Nucleus accumbens (tissue), 56 donors: ENCODE measurements at places on chromosomes 16 and 17.

GRCh38 chr17:6514371-6514770, 42.0 kb downstream of the PITPNM3 start:
- DNase-seq: no peak

DNA sequence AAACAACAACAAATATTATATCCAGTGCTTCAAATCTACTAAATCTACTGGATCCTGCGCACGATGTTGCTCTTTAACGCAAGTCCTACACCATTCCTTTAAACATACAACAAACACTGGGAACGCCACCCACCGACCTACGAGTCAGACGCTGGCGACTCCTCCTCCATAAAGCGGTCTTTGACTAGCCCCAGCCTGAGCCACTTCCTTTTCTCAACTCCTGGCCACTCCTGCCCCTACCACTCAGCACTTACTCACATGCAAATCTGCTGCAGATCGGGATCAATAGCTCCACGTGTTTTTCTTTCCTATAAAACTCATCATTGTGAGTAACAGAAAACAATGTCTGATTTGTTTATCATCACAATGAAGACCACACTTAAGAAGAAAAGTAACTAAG, 32.8 kb upstream of the MNT start:
- DNase-seq: no peak

DNA sequence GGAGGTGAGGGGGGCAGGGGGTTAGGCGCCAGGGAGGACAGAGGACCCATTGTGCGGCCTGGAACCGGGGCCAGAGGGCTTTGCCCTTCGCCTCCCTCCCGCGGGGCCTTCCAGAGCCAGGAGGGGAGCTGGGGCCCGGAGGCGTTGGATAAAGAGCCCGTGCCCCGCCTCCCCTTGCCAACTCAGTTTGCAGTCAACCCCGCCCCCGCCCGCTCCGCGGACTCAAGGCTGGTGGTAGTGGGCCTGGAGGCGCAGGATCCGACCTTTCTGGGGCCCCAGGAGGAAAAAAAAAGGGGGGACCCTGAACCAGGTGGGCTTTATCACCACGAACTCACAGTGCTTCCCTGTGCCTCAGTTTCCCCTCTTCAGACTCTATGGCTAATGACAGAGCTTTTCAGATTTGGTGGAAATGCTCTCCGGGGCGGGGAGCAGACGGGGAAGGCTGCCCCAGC, 2.0 kb upstream of the SPHK1 start:
- no peak for DNase-seq

DNA sequence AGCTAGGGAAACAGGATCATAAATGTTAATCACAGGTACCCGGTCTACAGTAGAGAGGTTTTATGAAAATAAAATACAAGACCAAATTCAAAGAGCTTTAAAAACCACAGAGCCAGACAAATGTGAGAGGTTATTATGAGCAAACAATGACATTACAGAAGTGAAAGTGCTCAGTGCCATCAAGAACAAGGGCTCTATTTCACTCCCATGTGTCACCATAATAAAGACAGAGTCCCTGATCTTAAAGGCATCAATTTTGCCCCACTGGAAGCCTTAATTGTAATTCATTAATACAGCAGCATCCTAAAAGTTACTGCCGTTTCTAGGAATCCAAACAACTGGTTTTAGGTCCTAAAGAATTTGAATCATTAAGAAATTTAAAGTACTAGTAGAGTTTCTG, 43.7 kb upstream of the CDRT4 start:
- DNase-seq: no peak

- DNase-seq: no peak
Observed at GRCh38 chr17:66952681-66953629, 11.6 kb upstream of the CACNG4 start.

GRCh38 chr17:14052886-14053615, 16.3 kb upstream of the COX10 start:
- DNase-seq: no peak

GRCh38 chr17:73513426-73513825, 130.8 kb downstream of the SDK2 start:
- DNase-seq: no peak
